HS-5 (cell line): ENCODE measurements at places on chromosomes 11 and 22.
A peak's percentile ranks its signal among the peaks of the same experiment; 100 is the strongest.

GRCh38 chr22:45105281-45105702 is 58.4 kb upstream of the NUP50 start:
- peak; percentile 90 for DNase-seq

- no peak for DNase-seq
Measured at GRCh38 chr22:30893434-30894370, 74.9 kb downstream of the MORC2 start.

DNA sequence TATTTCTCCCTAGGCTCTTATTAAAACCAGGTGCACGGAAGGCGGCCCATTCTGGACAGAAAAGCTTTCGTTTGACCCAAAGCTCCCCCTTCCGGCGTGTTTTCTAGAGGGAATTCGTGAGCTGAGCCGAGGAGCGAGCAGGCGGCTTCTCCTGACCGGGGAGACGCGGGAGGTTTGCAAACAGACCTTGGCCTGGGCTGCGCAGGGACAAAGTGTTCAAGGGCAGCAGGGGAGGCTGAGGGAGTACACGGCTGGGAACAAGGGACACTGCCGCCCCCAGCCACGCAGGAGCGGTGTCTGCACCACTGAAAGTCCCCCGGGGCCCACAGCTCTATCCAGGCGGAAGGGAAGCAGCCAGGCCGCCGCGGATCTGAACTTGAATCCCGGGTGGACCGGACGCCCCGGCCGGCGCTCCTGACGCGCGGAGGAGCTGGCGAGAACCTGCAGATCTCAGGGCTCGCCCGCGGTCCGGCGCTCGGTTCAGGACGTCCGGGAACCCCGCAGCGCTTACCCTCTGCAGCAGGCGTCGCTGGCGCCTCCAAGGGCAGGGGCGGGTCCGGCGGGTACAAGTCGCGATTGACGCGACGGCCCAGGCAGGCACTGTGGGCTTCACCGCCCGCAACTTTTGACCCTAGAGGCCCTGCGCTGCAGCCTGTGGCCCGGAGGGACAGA is 101.9 kb downstream of the WT1 start:
- DNase-seq: no peak

- no peak for DNase-seq
Measured at GRCh38 chr11:111093061-111093460, 152.5 kb upstream of the POU2AF2 start.

DNA sequence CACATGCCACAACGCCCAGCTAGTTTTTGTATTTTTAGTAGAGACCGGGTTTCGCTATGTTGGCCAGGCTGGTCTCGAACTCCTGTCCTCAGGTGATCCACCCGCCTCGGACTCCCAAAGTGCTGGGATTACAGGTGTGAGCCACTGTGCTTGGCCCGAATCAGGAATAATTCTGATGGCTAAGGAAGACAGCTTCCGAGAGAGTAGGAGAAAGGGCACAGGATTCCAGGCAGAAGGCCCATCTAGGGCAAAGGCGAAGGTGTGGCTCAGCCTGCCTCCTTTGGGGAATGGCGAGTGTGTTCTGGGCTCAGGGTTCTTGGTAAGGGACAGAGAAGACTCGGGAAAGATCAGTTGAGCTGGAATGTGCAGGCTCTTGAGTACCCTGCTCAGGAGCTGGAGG is 1.6 kb upstream of the SYCE3 start:
- no peak for DNase-seq

GRCh38 chr22:25153961-25154666 is 45.5 kb upstream of the CRYBB3 start:
- DNase-seq: no peak

DNA sequence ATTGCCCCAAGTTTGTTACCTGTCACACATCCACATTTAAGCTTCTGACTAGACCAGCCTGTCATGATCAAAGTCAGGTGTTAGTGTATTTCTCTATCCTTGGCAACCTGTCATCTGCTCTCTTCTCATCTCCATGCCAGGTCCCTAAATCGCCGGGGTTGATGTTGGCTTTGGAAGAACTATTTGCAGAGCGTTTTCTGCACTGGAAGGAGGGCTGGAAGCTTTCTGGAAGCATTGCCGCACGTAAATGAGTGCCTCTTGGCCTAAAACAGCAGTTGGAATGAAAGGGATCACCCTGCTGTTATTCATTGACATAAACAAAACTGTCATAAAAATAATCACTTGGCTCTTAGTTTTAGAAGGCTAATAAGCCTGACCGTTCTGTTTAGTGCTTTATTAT is 1.4 kb downstream of the TTC12 start:
- DNase-seq: no peak

GRCh38 chr11:93330446-93330984 is at the start of gene DEUP1:
Gene DEUP1, plus strand, starts transcription at chr11:93330742. Its CDS starts 1,518 bp downstream, at chr11:93332260.
- no peak for DNase-seq
